ENCODE measurements at places on chromosomes 2 and 18. TPM values are rescaled to one million over a fixed set of nuclear protein-coding genes. Genes with fewer than 3 reads are reported as not detected.

Gene LYG1
- total RNA-seq, result not detected

Gene SLC9A4
- under 0.01 TPM for total RNA-seq

Gene RUFY4
- 0.29 TPM for total RNA-seq

Gene ASPRV1
- total RNA-seq, result 0.33 TPM

Gene LAMA1
- 0.33 TPM for total RNA-seq

Gene NEU4
- total RNA-seq, result not detected

Gene EML6
- 0.65 TPM for total RNA-seq

Gene ARHGAP25
- total RNA-seq, result 5.2 TPM

Gene CSRNP3
- total RNA-seq, result 0.19 TPM

Gene MATN3
- 1.4 TPM for total RNA-seq

Gene CDCA7
- total RNA-seq, result 8.5 TPM

Gene TPRKB
- 46.5 TPM for total RNA-seq

Gene ALKAL2
- total RNA-seq, result not detected

Gene UGT1A1
- total RNA-seq, result not detected
